ENCODE measurements at places on chromosomes 4 and X.

GRCh38 chr4:156593464-156593863 is 378.1 kb downstream of the PDGFC start:
- no peak for DNase-seq

- DNase-seq = no peak
Measured at GRCh38 chr4:10687526-10687925, 3.0 kb upstream of the CLNK start.

- no peak for DNase-seq
Measured at GRCh38 chr4:73817341-73817740, 19.1 kb upstream of the CXCL6 start.

GRCh38 chr4:100356172-100356571 is 161.7 kb downstream of the EMCN start:
- DNase-seq = no peak

- DNase-seq = no peak
Measured at GRCh38 chr4:176031922-176032321, 33.7 kb upstream of the WDR17 start.

DNA sequence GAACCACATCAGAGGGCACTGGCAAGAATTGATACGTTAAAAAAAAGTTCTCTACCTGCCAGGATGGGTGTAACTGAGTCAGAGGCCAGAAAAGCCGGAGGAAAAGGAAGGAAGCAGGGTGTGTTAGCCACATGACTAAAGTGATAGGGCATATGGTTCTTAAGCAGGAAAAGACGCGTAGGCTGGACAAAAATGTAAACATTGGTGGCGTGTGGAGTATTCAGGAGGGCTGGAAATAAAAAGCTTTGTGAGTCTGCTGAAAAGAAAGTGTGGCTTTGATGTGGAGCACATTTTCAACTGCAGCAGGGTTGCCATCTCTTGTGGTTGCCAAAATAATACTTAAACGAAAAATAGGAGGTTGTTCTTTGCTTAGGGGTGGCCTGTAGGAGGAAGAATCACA is 186.5 kb upstream of the RPL34 start:
- peak; percentile 28 for DNase-seq

DNA sequence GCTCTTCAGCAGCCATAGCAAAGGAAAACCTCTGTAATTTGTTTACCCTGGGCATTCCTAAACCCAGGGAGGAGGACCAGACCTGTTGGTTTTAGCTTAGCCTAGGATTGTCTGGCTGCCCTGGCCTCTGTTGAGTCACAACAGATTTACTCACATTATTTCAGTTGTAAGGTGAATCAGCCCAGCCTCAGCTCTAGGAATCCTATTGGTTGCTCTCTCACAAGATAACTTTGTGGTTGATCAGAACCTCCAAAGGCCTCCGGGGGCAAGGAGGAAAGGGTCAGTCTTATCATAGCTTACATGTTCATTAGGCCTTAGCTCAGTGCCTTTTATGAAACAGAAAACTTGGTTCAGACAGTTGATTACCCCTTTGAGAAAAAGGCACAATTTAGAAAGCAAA is 41.0 kb downstream of the PDK3 start:
- no peak for DNase-seq

DNA sequence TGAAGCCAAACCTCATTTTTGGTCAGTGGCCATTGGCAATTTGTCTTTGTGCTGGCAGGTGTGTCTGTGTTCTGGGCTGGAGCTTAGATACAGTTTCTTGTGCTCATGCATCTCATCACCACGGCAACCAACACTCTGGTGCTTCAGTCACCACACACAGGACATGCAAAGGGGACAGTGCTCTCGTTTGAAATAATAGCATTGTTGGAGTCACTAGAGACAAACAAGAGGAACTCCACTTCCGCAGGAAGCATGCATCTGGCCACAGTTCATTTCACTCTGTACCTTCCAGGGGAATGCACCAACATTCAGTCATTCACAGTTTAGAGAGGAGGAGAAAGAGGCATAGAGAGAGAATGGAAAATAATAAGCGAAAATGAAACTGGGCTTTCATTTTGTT is 267.4 kb downstream of the ANK2 start:
- no peak for DNase-seq

GRCh38 chrX:123581586-123581985 is 151.3 kb downstream of the THOC2 start:
- no peak for DNase-seq

DNA sequence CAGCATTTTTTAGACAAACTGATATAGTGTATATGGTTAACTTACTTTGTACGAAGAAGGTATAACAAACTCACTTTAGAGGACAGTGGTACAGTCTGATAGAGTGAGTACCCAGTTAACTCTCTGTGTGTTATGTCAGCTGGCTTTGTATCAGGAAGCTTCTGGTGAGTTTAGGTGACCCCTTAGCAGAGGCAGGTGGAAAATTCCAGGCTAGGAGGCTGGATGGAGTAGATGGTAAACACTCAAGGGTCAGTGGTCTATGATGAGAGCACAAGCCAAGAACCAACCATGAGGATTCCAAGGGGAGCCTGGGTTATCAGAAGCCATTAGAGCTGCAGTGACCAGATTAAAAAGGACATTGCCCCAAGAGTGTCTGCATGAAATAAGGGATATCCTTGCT is 227.3 kb upstream of the CENPE start:
- no peak for DNase-seq

DNA sequence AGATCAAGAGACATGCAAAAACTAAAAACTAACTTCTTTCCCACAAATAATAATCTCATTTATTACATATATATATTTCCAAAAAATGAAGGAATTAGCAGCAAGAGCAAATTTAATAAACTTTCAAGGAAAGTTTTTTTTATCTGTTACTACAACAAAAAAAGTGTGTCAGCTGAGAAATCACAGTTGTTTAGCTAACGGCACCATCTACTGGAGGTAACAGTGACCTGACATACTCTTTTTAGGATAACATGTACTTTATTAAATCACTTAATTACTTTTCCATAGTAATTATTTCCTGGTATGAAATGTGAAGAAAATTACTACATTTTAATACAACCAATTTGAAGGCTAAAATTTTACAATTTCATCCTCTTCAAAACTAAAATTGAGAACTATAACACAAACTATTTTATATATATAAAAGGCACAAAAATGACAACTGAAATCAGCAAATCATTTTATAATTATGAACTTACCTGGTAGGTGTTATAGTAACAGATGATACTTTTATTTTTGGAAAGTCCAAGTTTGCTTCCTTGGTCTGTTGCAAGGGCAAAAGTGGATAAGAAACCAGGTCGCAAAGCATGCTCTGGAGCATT is 9.1 kb downstream of the LAMTOR3 start:
- no peak for DNase-seq

DNA sequence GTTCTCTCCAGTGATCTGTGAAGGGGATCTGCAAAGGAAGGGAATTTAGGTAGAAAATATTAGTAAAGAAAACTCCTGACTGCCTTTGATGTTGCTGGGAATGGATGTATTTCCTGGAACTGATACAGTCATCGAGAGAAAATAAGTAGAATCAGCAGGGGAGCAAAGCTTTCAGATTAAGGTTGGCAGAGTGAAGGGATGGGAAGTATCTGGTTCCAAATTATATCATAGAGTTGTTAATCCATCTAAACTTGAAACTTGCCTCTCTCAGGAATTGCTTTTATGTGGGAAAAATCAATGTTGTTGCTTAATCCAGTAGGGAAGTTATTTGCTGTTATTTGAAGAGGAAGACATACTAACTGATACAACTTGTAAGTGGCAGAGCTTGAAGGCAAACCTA is 19.3 kb downstream of the EPHA5 start:
- no peak for DNase-seq

DNA sequence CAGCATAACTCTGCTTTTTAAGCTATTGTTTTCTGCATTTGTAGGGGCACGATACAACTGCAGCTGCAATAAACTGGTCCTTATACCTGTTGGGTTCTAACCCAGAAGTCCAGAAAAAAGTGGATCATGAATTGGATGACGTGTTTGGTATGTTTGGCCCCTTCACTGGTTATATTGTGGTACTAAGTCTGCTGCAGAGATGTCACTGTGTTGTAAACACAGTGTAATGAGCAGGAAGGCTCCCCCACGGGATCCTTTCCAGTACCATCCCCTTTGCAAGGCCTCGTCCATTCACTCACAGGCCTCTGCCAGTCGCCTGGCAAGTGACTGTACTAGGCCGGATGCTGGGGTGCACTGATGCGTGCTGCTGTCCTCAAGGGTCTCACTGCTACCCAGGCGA is 13.8 kb downstream of the CYP4V2 start:
- no peak for DNase-seq

- no peak for DNase-seq
Measured at GRCh38 chr4:60081839-60082238, 1118.3 kb upstream of the ADGRL3 start.

- DNase-seq = no peak
Measured at GRCh38 chr4:183350317-183351071, 28.3 kb upstream of the CLDN24 start.

GRCh38 chr4:78057600-78058550 is 752 bp downstream of the FRAS1 start:
- no peak for DNase-seq

DNA sequence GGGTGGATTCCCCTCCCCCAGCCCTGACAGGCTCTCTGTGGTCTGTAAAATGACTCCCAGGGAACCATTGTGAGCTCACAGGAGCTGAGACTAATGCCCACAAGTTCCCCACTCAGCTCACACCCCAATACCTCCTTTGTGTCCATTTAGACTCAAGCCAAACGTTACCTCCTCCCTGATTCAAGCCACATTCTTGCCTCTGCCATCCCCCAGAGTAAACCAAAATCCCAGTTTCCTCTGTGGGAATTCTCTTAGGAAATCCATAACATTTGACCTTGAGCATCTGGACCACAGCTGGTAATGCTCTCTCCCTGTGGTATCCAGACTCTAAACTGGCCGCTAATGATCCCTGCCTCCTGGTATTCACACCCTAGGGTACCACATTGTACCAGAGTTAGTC is 26.3 kb upstream of the KDM5C start:
- DNase-seq = no peak

DNA sequence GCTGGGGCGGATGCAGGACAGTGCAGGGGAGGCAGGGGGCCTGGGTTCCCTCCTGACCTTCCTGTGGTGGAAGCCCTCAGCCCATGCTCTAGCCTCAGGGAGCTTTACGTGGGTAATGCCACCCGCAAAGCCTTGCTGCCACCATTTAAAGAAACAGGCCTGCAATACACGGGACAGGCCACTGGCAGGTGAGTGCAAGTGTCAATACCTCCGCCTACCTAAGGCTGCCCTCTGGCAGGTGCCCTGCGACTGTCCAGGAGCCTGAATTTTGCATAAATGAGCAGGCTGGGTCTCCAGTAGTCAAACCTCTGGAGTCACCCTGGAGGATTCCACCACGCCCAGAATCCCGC is 5.9 kb downstream of the CRMP1 start:
- no peak for DNase-seq

GRCh38 chr4:163167333-163167626 is 590 bp upstream of the NAF1 start:
- no peak for DNase-seq

DNA sequence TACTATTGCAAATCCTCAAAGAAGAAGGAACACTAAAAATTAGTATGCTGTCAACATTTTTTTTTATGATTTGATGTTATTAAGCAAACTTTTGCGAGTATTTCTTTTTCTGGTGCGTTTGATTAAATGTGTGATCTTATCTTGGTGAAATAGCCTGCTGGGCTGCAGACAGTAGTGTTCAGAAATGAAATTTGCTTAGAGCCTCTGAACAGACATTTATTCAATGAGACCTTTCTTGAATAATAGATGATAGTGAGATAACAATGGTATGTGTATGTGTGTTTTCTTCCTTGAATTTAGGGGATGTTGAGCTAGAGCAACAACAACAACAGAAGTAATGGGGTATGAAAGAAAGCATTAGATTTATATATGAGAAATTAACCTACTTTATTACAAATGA is 12.7 kb downstream of the ADGRL3 start:
- no peak for DNase-seq

DNA sequence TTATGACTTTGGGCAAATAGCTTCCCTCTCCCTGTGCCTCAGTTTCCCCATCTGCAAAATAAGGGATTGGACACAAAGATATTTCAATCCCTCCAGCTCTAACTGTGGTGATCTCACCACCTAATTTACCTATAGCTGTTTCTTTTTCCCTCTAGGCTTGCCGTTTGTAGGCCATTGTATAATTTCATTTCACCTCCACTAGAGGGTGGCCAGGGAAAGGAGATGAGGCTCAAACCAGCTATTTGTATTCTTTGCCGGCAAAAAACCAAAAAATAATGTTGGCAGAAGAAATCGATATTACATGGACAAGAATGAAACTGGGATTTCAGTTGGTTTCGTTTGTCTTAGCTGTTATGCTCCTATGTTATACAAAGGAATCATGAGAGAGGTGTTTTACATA is 36.1 kb upstream of the DOCK11 start:
- no peak for DNase-seq

GRCh38 chr4:149234798-149235197 is 580.8 kb downstream of the IQCM start:
- no peak for DNase-seq

GRCh38 chr4:44319129-44319528 is 129.5 kb downstream of the KCTD8 start:
- DNase-seq = no peak

DNA sequence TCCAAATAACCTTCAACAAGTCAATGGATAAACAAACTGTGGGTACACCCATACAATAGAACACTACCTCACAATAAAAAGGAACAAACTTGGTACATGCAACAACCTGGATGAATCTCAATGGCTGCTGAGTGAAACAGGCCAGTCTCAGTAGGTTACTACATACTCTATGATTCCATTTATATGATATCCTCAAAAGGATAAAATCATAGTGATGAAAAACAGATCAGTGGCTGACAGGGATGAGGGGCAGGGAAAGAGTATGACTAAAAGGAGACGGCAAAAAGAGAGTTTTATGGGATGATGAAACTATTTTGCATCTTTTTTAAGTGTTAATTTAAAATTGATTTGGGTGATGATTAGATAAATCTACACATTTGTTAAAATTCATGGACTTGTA is 15.9 kb downstream of the KLHL8 start:
- no peak for DNase-seq

DNA sequence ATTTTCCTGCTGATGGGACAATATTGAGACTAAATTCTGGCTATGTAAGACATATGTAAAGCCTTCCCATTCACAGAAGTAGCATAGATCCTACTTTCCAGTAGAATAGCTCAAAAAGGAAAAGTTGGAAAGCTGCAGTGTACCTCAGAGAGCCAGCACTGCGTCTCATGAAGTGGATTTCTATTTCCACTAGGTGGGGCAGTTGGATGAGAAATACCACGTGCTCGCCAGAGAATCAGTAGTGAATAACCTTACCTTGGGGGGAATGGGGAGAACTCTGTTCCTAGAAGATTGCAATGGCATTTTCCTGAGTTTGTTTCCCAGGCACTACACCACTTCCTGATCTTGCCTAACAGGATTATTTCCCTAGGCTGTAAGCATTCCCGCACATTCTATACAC is 907.1 kb downstream of the FSTL5 start:
- DNase-seq = no peak

- DNase-seq = no peak
Measured at GRCh38 chr4:143234153-143234552, 49.4 kb downstream of the USP38 start.

GRCh38 chr4:25095837-25096236 is 64.4 kb downstream of the SEPSECS start:
- no peak for DNase-seq

GRCh38 chr4:66555301-66555700 is 885.0 kb upstream of the EPHA5 start:
- no peak for DNase-seq

Data from activated CD4-positive, alpha-beta T cell treated with anti-CD3 and anti-CD28 coated beads for 24 hours (primary cell).